Upper lobe of left lung (tissue), 6 donors: ENCODE measurements at places on chromosomes 1 and 21. TPM values are rescaled to one million over a fixed set of nuclear protein-coding genes. Genes with fewer than 3 reads are reported as not detected.
A peak's percentile ranks its signal among the peaks of the same experiment; 100 is the strongest.

LDLRAD1 gene
- total RNA-seq: 0.46 TPM

SPRR2A gene
- not detected for total RNA-seq

SAMD13 gene
- total RNA-seq: not detected

DNA sequence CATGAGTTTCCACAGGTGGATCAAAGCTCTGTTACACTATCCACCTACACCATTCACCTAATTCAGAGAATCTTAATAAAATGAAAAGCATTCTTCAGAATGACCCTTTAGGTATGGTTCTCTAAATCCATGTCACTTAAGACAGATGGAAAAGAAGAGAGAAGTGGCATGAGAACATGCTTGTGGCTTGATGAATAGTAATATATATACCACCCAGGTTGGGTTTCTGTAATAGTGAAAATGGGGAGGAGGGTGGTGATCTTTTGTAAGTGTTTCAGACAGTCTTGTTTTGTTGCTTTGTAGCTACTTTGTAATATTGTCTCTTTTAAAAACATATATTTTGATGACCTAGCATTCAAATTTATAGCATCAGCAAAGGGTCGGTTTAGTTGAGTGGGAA is 469.8 kb downstream of the USP25 start:
- H3K36me3 ChIP-seq: no peaks in the 10 kb centered on the region
- no peaks in the 10 kb centered on the region for H3K27me3 ChIP-seq
- H3K4me1 ChIP-seq: no peaks in the 10 kb centered on the region
- DNase-seq: no peak

DNA sequence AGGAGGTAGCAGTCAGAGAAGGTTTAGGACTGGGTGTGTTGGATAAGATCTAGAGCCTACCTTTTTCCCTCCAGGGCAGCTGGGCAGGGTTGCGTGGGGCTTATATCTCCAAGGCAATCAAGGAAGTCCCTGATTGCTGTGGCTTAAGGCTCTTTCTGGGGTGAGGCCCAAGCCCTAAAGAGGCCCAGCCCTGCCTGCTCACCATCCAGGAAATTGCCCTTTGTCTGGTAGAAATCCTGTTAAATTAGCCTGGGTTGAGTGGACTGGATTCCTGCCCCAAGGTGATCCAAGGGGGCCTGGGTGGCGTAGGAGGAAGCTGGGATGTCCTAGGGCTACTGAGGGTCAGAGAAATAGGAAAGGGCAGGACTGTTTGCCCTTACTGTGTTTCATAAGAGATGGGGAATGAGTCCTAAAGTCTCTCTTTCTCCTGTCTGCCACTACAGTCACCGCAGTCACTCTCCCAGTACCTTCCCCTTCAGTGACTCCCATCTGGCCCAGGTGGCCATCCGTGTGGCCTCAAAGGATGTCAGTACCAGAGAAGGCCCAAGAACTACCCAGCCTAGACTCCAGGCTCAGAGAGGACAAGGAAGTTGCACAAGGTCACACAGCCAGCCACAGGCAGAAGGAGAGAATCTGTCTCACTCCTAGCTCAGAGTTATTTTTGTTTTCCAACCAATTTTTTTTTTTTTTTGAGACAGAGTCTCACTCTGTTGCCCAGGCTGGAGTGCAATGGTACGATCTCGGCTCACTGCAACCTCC is 25.8 kb downstream of the MFSD2A start:
- H3K36me3 ChIP-seq: no peaks in the 10 kb centered on the region
- no peak overlapping the region for H3K4me3 ChIP-seq
- no peaks in the 10 kb centered on the region for H3K4me1 ChIP-seq
- H3K27me3 ChIP-seq: no peaks in the 10 kb centered on the region

GRCh38 chr1:203549309-203549708 is 55.4 kb downstream of the OPTC start:
- no peaks in the 10 kb centered on the region for H3K36me3 ChIP-seq
- no peaks in the 10 kb centered on the region for H3K27me3 ChIP-seq
- H3K4me3 ChIP-seq: no peak overlapping the region
- H3K27ac ChIP-seq: no peak overlapping the region

- no peak overlapping the region for H3K4me3 ChIP-seq
- H3K27ac ChIP-seq: no peak overlapping the region
- no peaks in the 10 kb centered on the region for H3K4me1 ChIP-seq
These were observed 15.8 kb upstream of the TRIM45 start for GRCh38 chr1:117137281-117137855.

GRCh38 chr1:7379441-7379971 is 391.6 kb upstream of the VAMP3 start:
- peak overlapping the region; percentile 53 for H3K27ac ChIP-seq
- no peaks in the 10 kb centered on the region for H3K27me3 ChIP-seq
- no peak overlapping the region for H3K4me3 ChIP-seq
- H3K4me1 ChIP-seq: peaks cover 11% of the 10 kb centered on the region

DNA sequence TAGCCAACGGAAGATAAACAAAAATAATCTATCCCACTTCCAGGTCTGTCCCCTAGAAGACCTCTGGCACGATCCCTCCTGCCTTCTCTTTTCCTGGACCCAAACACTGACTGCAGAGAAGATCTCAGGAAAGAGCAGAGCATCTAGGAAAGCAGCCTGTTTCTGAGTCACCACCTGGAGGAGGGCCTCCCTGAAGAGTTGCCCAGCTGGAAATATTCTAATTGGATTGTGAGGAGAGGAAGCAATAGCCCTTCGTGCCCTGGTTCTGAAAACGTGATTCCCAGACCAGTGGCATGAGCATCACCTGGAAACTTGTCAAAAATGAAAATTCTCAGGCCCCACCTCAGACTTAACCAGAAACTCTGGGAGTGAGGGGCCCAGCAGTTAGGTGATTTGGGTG is 411.1 kb downstream of the SETD4 start:
- H3K27ac ChIP-seq: no peak overlapping the region
- no peak for DNase-seq
- H3K4me1 ChIP-seq: no peaks in the 10 kb centered on the region

GRCh38 chr1:9927259-9927658 is 15.9 kb downstream of the LZIC start:
- no peak overlapping the region for H3K4me3 ChIP-seq
- DNase-seq: no peak
- no peaks in the 10 kb centered on the region for H3K4me1 ChIP-seq

- H3K27me3 ChIP-seq: no peaks in the 10 kb centered on the region
- no peak overlapping the region for H3K27ac ChIP-seq
- no peak overlapping the region for H3K4me3 ChIP-seq
- H3K4me1 ChIP-seq: no peaks in the 10 kb centered on the region
- DNase-seq: no peak
- H3K36me3 ChIP-seq: no peaks in the 10 kb centered on the region
These were observed 215.8 kb upstream of the ZRANB2 start for GRCh38 chr1:71296551-71297134.

DNA sequence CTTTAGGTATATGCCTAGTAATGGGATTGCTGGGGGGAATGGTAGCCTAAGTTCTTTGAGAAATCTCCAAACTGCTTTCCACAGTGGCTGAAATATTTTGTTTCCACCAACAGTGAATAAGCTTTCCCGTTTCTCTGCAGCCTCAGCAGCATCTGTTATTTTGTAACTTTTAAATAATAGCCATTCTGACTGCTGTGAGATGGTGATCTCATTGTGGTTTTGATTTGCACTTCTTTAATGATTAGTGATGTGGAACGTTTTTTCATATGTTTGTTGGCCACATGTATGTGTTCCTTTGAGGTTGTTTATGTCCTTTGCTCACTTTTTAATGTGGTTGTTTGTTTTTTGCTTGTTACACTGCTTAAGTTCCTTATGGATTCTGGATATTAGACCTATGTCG is 237.4 kb downstream of the CENPF start:
- no peaks in the 10 kb centered on the region for H3K27me3 ChIP-seq
- no peaks in the 10 kb centered on the region for H3K4me1 ChIP-seq
- no peak overlapping the region for H3K4me3 ChIP-seq
- no peaks in the 10 kb centered on the region for H3K36me3 ChIP-seq
